Right forelimb (tissue), 1 donor: ENCODE measurements at places on chromosomes 3 and 15.

- DNase-seq: no peak
Measured at GRCh38 chr3:69750549-69750948, 11.3 kb downstream of the MITF start.

GRCh38 chr3:45174234-45174633 is 28.1 kb upstream of the CDCP1 start:
- DNase-seq: no peak

- no peak for DNase-seq
Measured at GRCh38 chr15:59792359-59792758, 103.2 kb upstream of the BNIP2 start.

DNA sequence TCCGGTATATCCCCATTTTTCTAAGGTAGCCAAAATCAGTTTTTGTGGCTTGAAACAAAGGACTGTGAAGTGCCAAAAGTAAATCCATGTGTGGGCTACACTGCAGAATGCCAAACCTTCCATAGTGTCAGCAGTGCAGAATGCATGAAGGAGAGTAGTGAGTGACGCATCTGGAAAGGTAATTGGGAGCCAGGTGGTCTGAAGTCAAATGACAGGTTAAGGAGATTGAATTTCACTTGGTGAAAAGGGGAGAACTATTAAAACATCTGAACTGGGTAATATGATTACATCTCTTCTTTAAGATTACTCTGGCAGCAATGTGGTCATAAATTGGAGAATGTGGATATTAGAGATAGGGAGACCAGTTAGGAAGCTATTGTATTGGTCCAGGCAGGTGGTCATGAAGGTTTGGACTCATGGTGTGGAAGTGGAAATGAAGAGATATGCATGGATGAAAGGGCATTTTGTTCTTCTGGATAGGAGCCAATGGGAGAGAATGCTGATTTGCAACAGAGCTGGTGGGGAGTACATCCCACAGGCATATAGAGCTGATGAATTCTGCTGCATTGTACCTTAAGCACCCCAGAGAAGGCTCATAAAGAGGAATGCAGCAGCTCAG is 118.2 kb downstream of the ECT2 start:
- no peak for DNase-seq
